Foreskin keratinocyte (primary cell): ENCODE measurements at places on chromosomes 16 and 17.
A peak's percentile ranks its signal among the peaks of the same experiment; 100 is the strongest.

- DNase-seq = peak; percentile 94
Measured at GRCh38 chr16:83187405-83187804, 560.6 kb downstream of the CDH13 start.

DNA sequence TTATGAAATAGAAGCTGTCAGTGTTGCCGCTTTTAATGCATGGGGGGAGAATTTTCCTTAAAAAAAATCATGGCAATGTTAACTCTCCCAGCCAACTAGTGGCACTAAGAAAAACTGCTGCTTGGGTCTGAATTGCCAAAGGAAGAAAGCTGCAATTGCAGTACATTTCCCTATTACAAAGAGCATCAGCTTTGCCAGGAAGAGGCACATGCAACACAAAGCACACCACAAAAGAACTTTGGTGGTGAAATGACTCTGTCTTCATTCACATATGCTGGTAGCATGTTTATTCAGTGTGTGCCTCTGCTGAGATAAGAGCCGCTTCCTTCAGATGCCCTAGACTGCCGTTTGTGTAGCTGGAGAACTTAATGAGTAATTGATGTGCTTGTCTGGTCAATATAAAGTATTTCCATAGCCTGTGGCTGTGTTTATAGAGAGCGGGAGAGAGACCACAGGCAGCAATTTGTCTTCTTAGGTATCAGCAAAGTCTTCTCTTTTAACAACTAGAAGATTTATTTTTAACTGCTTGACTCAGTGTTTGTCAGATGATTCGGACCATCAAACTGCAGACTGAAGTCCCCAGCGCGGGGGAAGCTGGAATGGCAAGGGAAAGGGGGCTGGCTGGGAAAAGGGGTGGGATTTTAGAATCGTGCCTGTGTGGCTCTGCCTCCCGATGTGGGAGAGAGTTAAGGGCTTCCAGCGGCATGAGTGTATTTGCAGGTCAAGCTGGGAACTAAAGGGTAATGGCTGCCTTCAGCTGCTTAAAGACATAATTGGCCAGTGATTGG is 115.1 kb downstream of the MRTFB start:
- DNase-seq = no peak

- peak; percentile 13 for DNase-seq
Measured at GRCh38 chr16:73878611-73879010, 418.0 kb upstream of the PSMD7 start.

DNA sequence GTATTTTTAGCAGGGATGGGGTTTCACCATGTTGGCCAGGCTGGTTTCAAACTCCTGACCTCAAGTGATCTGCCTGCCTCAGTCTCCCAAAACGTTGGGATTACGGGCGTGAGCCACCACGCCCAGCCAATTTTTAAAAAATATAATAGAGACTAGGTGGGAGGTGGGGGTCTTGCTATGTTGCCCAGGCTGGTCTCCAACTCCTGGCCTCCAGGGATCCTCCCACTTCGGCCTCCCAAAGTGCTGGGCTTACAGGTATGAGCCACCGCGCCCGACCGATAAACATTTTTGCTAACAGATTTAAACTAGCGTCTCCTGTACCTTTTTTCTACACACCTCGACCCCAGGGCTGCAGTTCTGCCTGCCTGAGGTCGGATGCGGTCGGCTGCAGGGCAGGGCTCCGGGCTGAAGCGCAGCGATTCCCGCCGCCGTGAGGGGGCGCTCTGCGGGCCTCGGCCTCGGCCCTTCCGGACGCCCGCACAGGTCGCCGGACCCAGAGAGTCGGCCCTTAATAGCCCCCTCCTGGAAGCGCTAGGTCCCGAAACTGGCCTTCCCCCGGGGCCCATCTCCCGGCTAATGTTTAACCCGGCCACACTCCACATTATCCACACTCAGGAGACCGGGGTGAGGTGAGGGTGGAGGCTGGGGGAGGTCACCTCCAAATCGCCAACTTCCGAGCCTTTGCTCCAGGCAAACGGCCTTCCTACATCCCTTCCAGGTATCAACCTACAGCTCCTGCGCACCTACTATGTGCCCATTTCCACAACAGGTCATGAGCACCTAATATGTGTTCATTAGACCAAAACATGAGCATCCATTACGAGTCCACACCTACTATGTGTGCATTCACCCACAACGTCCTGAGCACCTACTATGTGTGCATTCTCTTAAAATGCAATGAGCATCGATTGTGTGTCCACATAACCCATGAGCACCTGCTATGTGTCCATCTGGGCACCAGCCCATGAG is 2.0 kb upstream of the GLIS2 start:
- DNase-seq = no peak

GRCh38 chr16:46620266-46621005 is 743 bp downstream of the SHCBP1 start:
- DNase-seq = no peak

DNA sequence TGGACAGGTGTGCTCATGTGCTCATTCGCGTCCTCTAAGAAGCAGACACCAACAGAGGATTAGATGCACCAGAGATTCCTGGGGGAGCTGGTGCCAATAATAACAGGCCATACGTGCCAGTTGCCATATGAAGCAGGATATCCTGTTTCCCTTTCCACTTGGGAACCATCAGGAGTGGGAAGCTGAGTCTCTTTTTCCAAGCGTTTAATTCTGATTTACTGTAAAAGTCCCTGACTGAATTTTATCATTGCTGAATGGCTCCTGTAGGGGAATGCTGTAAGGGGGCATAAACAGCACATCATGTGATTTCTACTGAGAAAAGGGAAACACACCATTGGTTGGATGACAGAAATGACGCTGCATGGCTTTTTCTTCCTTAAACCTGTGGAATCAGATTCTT is 113.3 kb downstream of the IRF8 start:
- DNase-seq = no peak

DNA sequence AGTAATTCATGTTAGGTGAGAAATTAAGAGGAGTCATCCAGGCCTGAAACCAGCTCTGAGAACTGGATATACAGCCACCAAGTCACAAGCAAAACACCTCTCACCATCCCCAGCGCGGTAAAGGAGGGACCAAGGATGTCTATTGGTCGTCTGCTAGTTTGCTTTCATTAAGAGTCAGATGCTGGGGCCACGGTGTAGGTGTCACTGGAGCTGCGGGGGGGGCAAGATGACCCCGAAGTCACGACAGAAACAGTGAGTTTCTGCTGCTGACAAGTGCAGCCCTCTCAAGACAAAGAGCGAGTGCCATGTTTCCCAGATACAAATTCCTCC is 790 bp downstream of the NCBP3 start:
- DNase-seq = peak; percentile 8

DNA sequence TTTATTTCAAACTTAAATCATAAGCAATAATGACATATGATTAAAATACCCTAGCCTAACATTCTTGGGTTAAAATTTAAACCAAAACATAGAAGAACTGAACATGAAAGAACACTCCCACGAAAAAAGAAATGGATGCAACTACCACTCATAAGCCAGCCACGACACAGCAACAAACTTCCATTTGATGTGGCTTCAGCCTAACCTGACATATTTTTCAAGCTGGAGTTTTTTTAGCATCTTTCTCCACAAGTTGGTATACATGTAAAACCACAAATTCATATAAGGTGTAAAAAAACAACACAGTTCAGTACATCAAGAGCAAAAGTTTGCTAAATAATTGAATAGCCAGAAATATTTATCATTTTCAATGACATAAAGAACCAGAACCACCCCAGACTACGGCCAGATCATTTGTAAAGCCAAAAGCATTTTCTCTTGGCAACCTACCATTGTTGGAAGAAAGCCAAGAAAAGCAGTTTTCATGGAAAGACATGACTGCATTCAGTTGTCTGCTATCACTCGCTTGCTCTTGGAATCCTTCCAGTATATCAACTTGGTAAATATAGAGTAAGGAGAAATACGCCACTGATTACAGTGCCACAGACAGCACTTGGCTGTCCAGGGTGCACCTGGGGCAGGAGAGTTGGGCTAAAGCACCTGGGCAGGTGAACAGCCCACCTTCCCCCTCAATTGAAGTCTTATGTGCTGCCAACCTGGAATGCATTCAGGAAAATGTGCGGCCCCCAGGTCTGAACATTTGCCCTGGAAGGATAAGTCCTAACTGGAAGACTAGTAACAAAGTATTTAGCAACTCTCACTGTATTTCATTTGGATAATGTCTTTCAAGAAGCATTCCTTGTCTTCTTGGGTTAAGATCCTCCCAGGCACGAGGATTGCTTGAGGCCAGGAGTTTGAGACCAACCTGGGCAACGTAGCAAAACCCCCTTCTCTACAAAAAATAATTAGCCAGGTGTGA is 60.5 kb downstream of the CREBBP start:
- DNase-seq = peak; percentile 70

GRCh38 chr16:7316281-7316888 is 16.3 kb upstream of the RBFOX1 start:
- DNase-seq = no peak

DNA sequence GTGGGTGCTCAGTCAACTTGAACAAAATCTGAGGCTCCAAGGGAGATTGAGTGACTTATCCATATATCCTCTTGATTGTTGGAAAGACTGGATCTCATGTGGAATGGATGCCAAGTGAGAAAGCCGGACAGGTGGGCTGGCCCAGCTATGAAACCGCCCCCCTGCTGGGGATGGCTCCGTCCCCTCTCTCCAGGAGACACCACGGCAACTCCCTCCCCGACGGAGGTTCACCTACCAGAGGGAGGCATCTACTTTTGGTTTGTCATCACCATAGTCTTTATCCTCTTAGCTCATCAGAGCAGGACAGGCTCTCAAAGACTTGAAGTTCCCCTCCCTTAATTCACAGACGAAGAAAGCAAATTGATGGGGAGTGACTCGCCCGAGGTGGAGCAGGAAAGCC is 1.8 kb upstream of the ALG1 start:
- no peak for DNase-seq

DNA sequence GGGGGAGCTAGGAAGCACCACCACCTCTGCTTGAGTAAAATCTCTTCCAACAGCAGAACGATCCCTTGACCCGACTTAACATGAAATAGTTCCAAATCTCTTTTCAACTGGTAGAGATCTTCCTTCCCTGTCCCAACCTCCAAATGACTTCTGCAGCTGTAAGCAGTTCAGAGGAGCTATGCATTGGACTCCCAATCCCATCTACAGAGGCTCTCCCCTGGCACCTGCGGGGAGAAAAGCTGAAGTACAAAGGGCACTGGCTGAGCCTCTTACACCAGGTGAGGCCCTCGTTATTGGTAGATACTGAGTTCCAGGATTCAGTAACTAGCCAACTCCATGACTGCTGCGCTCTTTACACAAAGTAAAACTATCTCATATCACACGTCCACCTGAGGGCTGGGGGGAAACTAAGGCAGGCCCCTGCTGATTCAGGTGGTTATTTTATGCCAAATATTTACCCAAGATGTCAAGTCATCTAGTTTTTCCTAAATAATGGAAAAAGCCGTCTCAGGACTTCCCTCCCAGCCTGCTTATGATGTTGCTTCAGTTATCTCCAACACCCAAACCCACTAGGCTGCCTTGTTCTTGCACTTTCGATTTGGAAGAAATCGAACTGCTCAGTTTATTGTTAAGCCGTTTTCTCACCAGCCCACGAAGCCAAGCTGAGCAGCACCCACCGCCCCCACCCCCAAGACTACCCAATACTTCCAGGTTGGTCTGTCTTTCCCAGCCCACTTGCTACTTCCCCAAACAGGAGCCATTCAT is 3.2 kb downstream of the ACTG1 start:
- no peak for DNase-seq

GRCh38 chr16:2500918-2501750 is 12.6 kb upstream of the ATP6V0C start:
- DNase-seq = no peak

DNA sequence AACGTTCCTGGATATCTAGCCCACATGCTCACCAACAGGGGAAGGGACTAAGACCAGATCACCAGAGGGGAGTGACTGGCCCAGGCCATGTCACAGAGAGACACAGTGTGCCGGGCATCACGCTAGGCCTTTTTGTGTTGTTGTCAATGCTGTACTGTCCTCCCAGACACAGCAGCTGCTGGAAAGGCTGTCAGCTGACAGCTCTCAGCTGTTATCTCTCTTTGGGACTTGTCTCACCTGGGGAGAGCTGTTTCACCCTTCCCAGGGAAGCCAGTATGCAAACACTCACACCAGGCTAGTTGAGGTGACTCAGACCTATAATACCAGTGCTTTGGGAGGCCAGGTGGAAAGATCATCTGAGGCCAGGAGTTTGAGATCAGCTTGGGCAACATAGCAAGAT is 19.4 kb downstream of the UNC45B start:
- DNase-seq = peak; percentile 48

DNA sequence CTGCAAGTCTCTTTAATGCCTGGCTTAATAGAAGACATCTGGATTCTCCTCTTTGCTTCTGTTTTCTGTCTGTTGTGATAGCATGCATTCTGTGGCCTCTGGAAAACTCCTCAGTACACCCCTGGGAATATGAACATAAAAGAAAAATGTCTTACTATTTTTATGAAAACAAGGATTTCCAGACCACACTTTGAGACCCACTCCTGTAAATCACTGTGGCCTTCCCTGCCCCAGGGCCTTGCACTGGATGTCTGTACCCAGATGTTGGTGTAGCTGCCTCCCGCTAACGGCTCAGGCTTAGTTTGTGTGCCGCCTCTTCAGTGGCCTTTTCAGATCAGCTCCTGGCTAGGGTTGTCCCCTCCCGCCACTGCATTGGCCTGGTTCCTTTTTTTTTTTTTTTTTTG is 126.6 kb downstream of the SOCS1 start:
- no peak for DNase-seq

- DNase-seq = no peak
Measured at GRCh38 chr16:27982184-27982583, 81.3 kb downstream of the GSG1L start.
